ENCODE measurements at places on chromosomes 16 and 17.
A peak's percentile ranks its signal among the peaks of the same experiment; 100 is the strongest.

- DNase-seq, result no peak
Observed at GRCh38 chr17:5661491-5662125, 77.3 kb upstream of the NLRP1 start.

DNA sequence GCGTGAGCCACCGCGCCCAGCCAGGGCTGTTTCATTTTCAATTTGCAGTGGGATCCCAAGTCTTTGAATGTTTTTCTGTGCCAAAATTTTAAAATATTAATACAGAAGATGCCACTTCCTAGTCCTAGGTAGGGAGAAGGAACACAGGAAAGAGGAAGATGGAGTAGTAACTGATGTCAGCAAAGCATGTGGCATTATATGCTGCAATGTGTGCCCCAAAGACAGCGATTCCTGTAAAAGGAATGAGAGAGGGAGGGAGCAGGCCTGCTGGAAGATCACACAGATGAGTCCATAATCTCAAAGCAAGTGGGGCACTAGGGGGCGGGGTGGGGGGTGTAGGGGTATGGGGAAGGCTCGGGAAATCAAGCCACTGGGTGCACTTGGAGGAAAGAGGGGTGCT, 23.4 kb upstream of the SSTR2 start:
- no peak for DNase-seq

DNA sequence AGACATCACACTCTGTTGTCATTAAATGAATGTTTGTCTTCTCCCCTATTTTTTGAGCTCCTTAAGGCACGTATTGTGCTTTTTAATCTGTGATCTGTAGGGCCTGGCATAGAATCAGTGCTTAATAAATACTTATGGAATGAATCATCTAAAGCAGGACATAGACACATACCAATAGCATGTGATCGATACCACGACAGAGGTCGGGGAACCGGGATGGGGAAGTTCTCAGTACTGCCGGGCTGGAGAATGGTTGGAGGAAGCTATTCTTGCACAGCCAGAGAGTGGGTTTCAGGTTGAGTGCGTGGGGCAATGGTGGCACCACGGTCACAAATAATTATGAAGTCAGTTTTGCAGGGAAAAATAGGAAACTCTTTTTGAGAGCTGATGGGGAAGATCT, 26.8 kb downstream of the NLRP1 start:
- DNase-seq, result no peak

DNA sequence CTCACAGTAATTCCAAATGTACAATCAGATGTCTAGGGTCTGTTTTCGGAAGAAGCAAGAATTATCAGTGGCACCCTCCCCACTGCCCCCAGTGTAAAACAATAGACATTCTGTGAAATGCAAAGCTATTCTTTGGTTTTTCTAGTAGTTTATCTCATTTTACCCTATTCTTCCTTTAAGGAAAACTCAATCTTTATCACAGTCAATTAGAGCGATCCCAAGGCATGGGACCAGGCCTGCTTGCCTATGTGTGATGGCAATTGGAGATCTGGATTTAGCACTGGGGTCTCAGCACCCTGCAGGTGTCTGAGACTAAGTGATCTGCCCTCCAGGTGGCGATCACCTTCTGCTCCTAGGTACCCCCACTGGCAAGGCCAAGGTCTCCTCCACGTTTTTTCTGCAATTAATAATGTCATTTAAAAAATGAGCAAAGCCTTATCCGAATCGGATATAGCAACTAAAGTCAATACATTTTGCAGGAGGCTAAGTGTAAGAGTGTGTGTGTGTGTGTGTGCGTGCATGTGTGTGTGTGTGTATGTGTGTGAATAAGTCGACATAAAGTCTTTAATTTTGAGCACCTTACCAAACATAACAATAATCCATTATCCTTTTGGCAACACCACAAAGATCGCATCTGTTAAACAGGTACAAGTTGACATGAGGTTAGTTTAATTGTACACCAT, 59.7 kb downstream of the HLF start:
- no peak for DNase-seq

GRCh38 chr17:68514831-68515635, 2.8 kb downstream of the PRKAR1A start:
- no peak for DNase-seq

- DNase-seq, result peak; percentile 41
Observed at GRCh38 chr16:87003414-87003755, 313.8 kb downstream of the C16orf95 start.

DNA sequence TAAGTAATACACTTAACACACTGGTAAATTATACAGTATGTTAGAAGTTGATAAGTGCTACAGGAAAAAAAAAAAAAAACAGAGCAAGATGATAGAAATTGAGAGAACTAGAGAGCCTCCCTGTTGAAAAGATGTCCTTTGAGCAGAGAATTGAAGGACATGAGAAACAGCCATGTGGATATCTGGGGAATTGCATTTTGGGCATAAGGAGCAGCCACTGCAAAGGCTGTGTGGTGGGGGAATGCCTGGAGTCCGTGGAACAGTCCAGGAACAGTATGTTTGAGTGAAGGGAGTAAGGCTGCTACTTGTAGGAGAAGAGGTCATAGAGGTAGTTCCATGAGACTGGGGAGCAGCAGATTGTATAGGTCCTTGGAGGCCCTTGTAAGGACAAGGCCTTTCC, 178.4 kb downstream of the FTO start:
- no peak for DNase-seq

DNA sequence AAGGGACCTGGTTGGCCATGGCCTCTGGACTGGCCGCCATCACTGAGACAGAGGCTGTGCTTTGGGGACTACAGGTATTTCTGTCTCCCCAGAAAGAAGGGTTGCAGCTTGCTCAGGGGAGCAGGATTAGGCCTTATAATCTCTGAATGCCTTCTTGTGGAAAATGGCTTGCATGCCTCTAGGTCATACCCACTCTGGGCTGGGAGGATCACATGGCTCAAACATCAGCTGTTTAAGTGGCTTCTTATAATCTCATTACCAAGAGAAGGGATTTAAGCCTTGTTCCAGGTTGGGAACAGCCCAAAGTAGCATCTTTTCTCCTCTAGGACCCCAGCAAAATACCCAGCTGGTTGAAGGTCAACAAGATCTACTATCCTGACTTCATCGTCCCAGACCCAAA, 19.1 kb downstream of the LIG3 start:
- no peak for DNase-seq

GRCh38 chr16:58494981-58495520, 4.9 kb upstream of the NDRG4 start:
- no peak for DNase-seq

GRCh38 chr17:45240905-45241327, 19.2 kb downstream of the FMNL1 start:
- no peak for DNase-seq

DNA sequence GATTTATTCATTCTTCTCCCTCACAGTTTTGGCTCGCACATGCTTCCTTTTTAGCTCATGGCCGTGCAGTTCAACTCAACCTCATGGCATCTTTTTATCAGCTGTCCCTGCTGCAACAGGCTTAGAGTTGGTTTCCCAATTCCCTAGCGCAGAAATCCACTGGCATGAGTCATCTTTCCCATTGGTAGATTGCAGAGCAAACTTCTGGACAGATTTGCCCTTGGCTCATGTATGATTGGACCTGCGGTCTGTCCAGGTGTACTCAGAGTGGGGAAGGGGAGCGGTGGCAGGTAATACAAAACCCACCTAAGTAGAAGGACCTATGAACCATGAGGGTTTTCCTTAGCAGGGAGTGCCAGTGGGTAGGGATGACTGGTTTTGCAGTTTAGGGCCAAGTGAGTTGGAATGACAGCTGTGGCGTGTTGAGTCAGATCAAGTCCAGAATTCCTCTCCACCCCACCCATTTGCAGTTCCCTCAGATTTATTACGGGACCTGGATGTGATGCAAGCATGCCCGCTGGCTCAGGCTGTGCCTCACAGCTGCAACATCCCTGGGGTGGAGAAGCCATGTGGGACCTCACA, 584.7 kb downstream of the WWOX start:
- peak; percentile 93 for DNase-seq

DNA sequence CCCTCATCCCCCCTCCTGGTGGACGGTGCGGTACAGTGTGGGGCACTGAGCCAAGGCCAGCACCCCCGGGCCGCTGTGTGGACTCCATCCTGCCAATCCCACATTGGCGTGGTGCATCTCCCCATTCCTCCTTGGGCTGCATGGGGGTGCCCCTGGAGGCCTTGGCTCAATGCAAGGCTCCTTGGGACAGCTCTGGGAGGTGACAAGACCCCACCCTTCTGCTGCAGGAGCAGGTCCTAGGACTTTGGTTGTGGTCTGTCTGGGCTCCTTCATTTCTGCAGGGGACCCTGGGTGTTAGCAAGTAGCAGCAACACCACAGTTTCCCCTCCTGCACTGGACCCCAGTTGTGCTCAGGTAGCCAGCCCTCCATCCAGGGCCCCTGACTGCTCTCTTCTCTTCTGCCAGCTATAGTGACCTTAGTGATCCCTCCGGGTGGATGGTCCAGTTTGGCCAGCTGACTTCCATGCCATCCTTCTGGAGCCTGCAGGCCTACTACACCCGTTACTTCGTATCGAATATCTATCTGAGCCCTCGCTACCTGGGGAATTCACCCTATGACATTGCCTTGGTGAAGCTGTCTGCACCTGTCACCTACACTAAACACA, 1.3 kb downstream of the PRSS21 start:
- no peak for DNase-seq

DNA sequence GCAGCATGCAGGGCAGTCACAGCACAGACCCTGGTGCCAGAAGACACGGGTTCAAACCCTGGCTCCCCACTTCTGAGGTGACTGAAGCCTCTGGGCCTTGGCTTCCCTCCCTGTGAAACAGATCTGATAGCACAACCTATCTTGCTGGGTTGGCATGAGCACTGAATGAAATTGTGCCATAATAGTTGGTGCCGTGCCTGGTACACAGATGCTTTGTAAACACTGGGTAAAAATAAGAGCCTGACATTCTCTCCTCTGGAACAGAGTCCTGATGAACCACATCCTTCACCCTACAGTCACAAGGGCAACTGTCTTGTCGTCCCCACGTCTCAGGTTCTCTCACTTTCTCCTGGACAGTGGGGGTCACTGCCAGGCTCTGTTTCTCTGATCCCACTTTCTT, 35.7 kb downstream of the NOS2 start:
- DNase-seq, result no peak

DNA sequence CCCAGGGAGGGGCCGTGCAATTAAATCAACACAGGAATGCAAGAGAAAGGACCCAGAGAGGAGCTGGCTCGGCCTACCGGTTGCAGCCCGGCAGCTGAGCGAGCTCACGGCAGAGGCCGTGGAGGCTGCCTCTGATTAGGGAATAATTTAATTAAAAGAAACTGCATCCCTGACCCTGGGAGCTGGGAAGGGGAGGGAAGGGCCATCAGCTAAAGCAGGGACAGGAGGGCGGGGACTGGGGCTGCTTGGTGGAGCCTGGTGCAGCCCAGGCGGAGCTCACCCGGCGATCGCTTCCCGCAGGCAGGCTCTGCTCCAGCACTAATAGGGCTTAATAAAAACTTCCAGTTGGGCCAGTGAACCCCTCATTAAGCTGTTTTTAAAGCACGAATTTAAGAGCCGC, 43.4 kb downstream of the LMF1 start:
- no peak for DNase-seq

DNA sequence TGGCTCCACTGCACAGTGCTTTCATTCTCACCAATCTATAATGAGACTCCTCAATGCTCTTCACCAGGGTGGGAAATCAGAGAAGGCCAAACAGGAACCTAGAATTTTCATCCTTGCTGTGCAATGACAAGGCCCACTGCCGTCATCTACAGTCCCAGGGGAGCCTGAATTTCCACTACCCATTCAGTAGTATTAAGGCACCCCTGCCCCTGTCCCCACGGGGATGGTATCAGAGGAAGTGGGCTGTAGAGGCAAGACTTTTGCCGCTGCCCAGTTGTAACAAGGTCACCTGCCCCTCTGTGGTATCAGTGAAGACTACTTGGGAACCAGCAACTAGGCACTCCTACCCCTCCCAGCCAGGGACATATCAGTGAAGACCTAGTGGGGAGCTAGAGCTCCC, 104.5 kb downstream of the C16orf78 start:
- no peak for DNase-seq

GRCh38 chr17:50928646-50929045, 62.5 kb upstream of the TOB1 start:
- DNase-seq, result no peak

- no peak for DNase-seq
Observed at GRCh38 chr16:49158029-49158642, 123.5 kb downstream of the CBLN1 start.

DNA sequence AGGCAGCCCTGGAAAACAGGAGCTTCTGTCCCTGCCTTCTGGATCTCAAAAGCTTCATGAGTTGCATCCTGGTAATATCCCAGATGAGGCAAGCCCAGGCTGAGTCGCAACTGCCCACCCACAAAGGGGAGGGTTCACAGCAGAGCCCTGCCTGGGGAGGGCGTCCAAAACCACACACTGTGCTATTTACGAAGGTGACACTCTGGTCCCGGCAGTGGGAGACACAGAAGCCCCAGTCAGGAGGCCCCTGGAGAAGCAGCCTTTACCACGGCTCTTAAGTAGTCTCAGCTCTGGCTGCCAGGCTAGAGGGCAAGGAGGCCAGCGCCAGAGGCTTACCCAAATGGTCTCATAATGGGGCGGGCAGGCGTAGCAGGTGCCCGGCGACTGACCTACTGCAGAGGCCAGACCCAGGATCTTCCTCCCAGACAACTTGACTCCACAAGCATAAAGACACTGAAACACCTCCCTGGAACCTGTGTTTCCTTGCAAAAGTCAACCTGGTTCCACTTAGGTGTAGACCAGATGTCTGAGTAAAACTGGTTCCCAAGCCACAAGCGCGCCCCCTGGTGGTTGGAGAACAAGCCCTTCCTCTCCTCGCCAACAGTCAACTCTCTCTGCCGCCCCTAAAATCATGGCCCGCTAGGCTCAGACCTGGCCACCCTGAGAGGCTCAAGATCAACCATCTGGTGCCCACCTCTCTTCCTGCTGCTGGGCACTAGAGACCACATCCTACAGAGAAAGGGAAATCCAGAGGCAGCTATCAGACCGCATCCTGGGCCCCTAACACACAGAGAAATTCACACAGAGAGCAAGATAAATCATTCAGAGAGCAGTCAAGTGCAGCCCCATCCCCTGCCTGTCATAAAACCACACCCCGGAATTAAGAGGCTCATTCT, 5.2 kb downstream of the AXIN2 start:
- peak; percentile 80 for DNase-seq

- DNase-seq, result no peak
Observed at GRCh38 chr17:10439816-10440215, 18.1 kb upstream of the MYH8 start.

DNA sequence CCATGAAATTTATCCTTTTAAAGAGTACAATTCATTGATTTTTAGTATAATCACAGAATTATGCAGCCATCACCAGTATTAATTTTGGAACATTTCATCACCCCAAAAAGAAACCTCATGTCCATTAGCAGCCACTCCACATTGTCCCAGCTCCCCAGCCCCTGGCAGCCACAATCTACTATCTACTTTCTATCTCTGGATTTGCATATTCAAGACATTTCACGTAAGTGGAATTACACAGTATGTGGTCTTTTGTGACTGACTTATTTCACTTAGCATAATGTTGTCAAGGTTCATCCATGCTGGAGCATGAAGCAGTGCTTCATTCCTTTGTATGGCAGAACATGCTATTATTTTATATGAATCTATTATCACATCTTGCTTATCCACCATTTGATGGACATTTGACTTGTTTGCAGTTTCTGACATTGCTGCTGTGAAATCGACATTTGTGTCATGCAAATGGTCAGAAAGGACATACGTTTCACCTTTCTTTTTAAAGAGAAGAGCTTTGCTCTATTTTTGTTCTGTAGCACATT, 10.7 kb downstream of the METTL9 start:
- DNase-seq, result no peak

Data from coronary artery (tissue), 2 donors.